Panc1 (cell line): ENCODE measurements at places on chromosomes 5 and 9. TPM values are rescaled to one million over a fixed set of nuclear protein-coding genes. Genes with fewer than 3 reads are reported as not detected.

FIBCD1 gene
- 16.3 TPM for total RNA-seq

SLC34A1 gene
- not detected for total RNA-seq

BARHL1 gene
- not detected for total RNA-seq

DMGDH gene
- 0.54 TPM for total RNA-seq

NR5A1 gene
- total RNA-seq: 2.5 TPM

ENHO gene
- 7.2 TPM for total RNA-seq

TOR2A gene
- 8.2 TPM for total RNA-seq

FOXD4L4 gene
- total RNA-seq: 0.10 TPM

DNA sequence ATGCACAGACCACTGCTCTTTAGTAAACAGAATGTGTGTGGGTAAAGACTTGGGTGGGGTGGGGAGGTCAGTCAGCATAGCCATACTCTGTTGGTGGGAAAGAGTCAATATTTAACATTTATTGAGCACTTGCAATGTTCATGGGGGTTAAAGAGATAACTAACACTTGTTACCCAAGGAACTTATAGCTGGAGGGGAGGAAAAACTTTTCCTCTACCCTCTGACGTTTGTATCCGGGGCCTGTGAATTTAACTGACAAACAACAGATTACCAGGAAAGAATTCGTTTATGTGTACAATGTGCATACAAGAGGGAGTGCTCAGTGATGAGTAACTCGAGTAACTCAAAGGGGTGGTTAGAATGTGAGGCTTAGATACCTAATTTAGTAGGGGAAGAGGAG is 6.8 kb upstream of the CLINT1 start:
- DNase-seq: no peak
- no peak overlapping the region for H3K27ac ChIP-seq
- no peaks in the 10 kb centered on the region for H3K4me1 ChIP-seq
- no peaks in the 10 kb centered on the region for H3K36me3 ChIP-seq

DNA sequence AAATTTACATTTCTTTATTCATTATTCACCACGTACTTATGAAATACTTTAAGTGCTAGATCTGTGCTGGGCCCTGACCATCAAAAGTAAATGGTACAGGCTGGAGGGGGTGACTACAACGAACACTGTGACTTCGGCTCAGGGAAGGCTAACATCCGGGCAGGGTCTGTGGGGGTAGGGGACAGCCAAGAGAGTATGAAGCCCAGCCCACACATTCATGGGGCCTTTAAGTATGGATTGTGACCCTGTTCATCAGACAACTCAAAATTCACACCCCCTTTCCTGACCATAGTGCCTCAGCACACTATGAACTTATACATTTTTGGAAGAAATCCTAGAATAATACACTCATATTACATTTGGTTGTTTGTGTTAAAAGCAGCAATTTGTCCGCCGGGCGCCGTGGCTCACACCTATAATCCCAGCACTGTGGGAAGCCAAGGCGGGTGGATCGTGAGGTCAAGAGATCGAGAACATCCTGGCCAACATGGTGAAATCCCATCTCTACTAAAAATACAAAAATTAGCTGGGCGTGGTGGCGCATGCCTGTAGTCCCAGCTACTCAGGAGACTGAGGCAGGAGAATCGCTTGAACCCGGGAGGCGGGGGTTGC is 33.3 kb downstream of the MORN5 start:
- H3K4me1 ChIP-seq: no peaks in the 10 kb centered on the region
- H3K27ac ChIP-seq: no peak overlapping the region
- H3K36me3 ChIP-seq: no peaks in the 10 kb centered on the region
- DNase-seq: no peak

- no peak overlapping the region for H3K4me3 ChIP-seq
- H3K27me3 ChIP-seq: peaks cover 5% of the 10 kb centered on the region; the same call in 1 of the 2 replicates
- H3K4me1 ChIP-seq: no peaks in the 10 kb centered on the region; the same call in 1 of the 2 replicates
- H3K27ac ChIP-seq: no peak overlapping the region
Measured at GRCh38 chr5:158998793-158999325, 100.9 kb downstream of the EBF1 start.

DNA sequence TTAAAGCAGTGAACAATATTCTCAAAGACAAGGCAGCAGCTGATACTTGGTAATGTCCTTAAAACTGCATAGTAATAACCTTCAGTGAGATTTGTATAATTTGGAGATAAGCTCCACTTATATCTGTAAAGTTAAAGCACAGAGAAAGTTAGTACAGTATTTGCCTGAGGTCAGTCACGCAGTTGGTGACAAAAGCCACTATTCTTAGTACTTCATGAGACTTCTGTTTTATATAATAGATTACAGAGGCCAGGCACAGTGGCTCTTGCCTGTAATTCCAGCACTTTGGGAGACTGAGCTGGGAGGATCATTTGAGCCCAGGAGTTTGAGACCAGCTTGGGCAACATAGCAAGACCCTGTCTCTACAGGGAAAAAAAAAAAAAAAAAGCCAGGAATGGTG is 266.4 kb upstream of the DMRT1 start:
- H3K4me3 ChIP-seq: no peak overlapping the region
- peaks cover 7% of the 10 kb centered on the region; the same call in 1 of the 2 replicates for H3K4me1 ChIP-seq
- no peaks in the 10 kb centered on the region for H3K27me3 ChIP-seq
- DNase-seq: no peak
- H3K27ac ChIP-seq: no peak overlapping the region

GRCh38 chr9:3467593-3468219 is 58.1 kb downstream of the RFX3 start:
- no peaks in the 10 kb centered on the region for H3K27me3 ChIP-seq
- peak; percentile 56 for DNase-seq
- no peak overlapping the region for H3K4me3 ChIP-seq
- H3K4me1 ChIP-seq: no peaks in the 10 kb centered on the region
- no peak overlapping the region for H3K27ac ChIP-seq

DNA sequence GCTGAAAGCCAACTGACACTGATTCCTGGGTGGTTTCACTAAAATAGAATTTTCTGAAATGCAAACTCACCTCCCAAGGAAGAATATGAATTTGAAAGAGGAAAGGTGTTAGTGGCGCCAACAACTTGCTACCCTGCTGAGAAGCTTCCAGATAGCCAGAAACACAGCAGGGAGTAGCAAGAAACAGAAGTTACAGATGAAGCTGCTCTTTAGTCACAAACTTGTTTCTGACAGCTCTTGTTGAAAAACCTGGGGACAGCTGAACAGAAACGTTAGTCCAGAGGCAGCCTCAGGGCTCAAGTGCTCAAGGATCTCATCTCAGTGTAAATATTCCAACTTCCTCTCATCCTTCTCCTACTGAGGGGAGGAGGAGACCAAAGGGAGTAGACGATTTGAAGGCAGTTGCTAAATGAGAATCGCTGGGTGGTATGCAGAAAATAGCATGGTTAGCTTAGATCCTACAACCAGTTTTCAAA is 184.1 kb downstream of the PDE4D start:
- H3K4me3 ChIP-seq: peak overlapping the region; percentile 15; the same call in 1 of the 2 replicates
- no peaks in the 10 kb centered on the region for H3K4me1 ChIP-seq
- no peaks in the 10 kb centered on the region for H3K27me3 ChIP-seq
- H3K36me3 ChIP-seq: no peaks in the 10 kb centered on the region

DNA sequence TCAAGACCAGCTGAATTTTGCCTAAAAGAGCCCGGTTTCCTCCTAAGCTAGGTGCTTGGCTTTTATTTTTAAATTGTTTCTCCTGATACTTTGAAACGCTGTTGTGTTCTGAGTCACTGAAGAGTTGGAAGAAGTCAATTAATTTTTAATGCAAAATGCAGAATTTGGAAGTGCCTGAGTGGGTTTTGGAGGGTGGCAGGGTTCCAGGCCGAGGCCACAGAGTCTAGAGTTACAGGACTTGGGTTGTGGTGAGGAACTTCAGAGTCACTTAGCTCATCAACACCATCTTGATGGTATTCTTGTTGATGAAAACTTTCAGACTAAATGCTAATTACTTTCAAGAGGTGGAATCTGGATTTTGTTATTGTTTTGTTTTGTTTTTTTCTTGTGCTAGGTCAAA is 130.6 kb downstream of the PDZD2 start:
- no peaks in the 10 kb centered on the region for H3K4me1 ChIP-seq
- H3K36me3 ChIP-seq: no peaks in the 10 kb centered on the region
- DNase-seq: no peak
- no peak overlapping the region for H3K4me3 ChIP-seq
- H3K27ac ChIP-seq: no peak overlapping the region
- peaks cover 11% of the 10 kb centered on the region for H3K27me3 ChIP-seq

DNA sequence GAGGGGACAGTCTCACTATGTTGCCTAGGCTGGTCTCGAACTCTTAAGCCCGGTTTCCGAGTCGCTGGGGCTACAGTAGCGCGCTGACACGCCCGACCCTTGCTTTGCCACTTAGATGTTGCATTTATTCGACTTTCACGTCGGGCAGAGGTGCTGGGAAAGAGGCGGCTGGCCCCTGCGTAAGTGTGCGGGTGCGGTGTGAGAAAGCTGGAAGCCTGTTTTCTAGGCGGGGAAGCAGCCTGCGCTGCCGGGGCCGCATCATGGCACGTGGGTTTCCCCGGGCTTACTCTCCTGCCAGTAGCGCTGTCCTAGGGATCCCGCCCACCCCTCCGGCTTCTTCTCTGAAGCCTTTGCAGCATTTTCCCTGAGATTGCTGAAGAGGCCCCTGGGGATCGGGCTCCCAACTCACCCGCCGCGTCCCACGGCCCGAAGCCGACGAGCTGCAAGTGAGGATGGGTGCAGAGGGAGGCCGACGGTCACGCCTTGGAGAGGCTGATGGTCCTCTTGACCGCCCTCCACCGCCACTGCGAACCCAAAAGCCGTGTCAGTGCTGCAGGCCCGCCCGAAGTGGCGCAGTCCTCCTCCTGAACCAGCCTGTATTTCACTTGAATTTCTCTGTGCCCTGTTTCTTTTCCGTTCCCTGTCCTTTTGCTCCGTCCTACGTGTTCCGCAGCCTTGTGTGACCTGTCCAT is 5.8 kb upstream of the TRIM41 start:
- H3K36me3 ChIP-seq: no peaks in the 10 kb centered on the region
- peak overlapping the region; percentile 58 for H3K27ac ChIP-seq
- H3K27me3 ChIP-seq: no peaks in the 10 kb centered on the region
- peaks cover 8% of the 10 kb centered on the region for H3K4me1 ChIP-seq

DNA sequence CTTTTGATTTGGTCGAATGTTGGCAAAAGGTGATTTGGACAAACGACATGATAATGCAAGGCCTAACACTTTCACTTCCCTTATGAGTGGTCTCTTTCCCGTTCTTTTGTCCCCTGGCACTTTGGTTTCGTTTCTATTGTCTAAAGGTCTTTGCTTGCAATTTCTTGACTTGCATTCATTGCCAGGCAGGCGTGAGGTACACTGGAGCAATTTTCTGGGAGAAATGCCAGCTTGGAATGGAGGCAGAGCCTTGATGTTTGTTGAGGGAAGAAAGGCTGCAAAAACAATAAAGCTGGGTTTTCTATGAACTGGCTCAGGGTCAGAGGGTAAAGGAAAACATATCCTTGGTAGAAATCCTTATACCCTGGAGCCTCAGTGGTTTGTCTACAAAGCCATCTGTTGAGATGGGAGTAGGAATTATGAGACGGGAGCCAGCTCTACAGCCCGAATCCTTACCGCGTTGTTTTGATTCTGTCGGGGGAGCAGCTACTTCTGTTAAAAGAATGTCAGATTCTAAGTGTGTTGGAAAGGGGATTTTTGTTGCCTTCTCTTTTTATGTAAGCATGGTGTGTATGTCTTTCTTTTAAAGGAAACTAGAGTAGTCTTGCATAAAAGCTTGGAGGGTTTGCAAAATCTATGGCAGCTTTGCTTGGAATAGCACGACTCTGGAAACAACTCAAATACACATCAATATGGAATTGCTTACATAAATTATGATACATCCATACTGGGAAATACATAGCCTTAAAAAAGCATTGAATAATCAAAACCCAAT is 158.9 kb downstream of the RMI1 start:
- H3K27ac ChIP-seq: no peak overlapping the region
- no peak overlapping the region for H3K4me3 ChIP-seq
- H3K27me3 ChIP-seq: peaks cover 20% of the 10 kb centered on the region
- no peaks in the 10 kb centered on the region; the same call in 1 of the 2 replicates for H3K4me1 ChIP-seq
- no peak for DNase-seq

DNA sequence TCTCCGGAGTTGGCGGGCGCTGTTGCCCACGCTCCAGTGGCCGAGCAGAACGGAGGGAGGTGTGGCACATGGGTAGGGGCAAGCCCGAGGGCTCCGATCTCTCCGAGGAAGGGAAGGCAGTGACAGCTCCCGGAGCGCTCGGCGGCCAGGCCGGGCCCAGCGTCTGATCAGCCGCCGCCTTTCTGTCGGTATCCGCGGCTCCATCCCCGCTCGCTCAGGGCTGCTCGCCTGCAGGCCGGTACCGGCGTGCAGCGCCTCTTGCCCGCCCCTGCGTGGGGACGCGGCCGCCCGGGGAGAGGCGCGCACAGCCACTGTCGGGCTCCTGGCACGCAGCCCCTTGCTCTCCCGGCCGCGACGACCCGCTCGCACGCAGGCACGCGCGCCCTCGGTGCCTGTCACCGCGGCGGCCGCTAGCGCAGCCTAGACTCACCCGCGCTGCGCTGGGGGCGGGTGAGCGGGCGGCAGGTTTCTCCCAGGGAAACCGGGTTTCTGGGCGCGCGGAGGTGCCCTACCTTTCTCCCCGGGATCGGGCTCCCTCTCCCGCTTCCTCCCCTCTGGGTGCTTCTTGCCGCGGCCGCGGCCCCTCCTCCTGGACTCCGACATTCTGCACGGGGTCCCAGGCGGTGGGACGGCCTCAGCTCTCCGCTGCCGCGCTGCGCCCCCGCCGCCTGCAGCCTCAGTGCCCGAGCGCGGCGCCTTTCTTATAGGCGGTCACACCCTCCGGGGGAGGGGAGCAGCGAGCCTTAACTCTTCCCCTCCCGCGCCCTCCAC is 108.4 kb downstream of the PSD2 start:
- peaks cover 10% of the 10 kb centered on the region for H3K4me1 ChIP-seq
- H3K27me3 ChIP-seq: no peaks in the 10 kb centered on the region
- H3K4me3 ChIP-seq: peak overlapping the region; percentile 37
- H3K27ac ChIP-seq: no peak overlapping the region
- DNase-seq: no peak
- no peaks in the 10 kb centered on the region for H3K36me3 ChIP-seq

DNA sequence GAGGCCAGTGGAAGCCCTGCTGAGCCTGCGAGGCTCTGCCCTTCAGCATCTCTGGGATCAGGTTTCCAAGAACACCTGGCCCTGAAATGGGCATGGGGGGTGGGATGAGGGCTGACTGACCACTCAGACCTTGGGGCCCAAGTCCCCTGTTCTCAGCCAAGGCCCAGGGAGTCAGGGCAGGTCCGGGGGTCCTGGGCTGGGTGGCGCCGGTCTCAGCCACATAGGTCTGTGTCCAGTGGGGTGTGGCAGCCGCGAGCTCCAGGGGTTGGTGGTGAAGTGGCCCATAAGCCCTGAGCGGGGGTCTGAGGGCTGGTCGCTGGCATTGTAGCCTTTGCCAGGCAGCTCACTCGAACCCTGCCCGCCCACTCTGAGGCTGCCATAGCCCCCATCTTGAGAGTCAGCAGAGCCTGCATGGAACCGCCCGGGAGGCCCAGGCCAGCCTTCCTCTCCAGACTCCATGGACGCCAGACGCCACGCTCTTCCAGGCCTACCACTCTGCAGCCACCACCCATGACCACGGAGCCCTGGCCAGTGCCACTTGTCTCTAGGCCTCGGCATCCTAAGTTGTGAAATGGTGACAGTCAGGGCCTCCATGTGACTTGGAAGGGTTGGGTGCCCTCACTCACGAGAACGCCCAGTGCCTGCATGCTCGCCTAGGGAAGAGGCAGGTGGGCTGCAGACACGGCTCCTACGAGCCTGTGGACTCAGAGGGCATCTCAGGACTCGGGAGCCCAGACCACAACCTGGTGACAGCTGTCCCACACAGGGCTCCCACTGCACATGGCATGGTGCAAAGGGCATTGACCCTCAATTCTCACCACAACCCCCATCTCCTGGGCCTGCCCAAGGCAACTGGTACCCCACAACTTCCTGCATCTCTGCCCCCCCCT is 6.7 kb upstream of the DBH start:
- no peak for DNase-seq
- H3K4me3 ChIP-seq: no peak overlapping the region
- H3K4me1 ChIP-seq: no peaks in the 10 kb centered on the region
- no peaks in the 10 kb centered on the region for H3K27me3 ChIP-seq
